ENCODE measurements at places on chromosomes 6 and 20. TPM values are rescaled to one million over a fixed set of nuclear protein-coding genes. Genes with fewer than 3 reads are reported as not detected.

Gene OPRM1
- total RNA-seq, result not detected

Gene CYP39A1
- 1.3 TPM for total RNA-seq

Gene FANCE
- total RNA-seq, result 14.0 TPM

Gene BPI
- total RNA-seq, result not detected

Gene RAMACL
- total RNA-seq, result 0.17 TPM

Gene PDYN
- total RNA-seq, result not detected

Gene TUBB2B
- total RNA-seq, result not detected

Gene TBP
- total RNA-seq, result 16.2 TPM

Gene OPRL1
- 0.14 TPM for total RNA-seq

Gene ECT2L
- not detected for total RNA-seq

Gene LKAAEAR1
- not detected for total RNA-seq
